ENCODE measurements at places on chromosomes 3 and 15.

- DNase-seq: no peak
Measured at GRCh38 chr3:152459118-152459515, 190.4 kb downstream of the MBNL1 start.

GRCh38 chr15:85289677-85290365 lies 90.6 kb upstream of the AKAP13 start:
- peak; percentile 79 for DNase-seq

- DNase-seq: no peak
Measured at GRCh38 chr3:125351814-125352456, 23.2 kb downstream of the ZNF148 start.

DNA sequence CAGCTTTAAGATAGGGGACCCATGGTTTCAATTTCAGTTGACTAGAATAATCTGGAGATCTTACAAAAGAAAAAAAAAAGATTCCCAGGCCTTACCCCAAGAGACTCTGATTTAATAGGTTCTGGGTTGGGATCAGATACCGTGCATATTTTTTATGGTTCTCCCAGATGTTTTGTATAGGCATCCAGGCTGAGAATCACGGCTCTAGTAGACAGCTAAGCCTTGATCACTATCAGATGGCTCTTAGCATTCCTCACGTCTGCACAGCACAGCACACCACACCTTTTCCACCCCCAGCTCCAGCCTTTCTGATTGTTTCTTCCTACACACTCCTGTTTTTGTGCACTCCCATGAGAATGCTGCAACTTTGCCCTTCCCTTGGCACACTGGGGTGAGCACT lies 40.8 kb downstream of the TMEM45A start:
- DNase-seq: no peak

GRCh38 chr15:98561169-98561941 lies 87.0 kb upstream of the IGF1R start:
- DNase-seq: no peak

DNA sequence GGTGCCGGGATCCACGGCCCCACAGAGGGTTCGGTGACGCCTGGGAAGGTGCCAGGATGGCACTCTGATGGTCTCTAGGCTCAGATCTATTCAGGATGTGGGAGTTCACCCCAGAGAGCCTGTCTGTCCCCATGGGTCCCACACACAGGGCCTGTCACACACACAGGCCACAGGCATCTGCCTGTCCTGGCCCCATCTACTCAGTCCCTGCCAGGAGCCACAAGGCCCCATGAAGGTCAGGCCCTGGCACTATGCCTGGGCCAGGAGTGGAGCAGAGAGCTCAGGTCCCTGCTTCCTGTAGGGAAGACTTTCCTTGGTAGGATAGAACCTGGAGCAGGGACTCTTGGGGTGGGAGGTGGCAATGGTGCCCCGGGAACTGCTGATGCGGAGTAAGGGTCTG lies 49.0 kb upstream of the FURIN start:
- DNase-seq: no peak

GRCh38 chr15:68497206-68497910 lies 65.4 kb upstream of the ITGA11 start:
- no peak for DNase-seq

GRCh38 chr3:64673159-64673715 lies 14.6 kb downstream of the ADAMTS9 start:
- DNase-seq: no peak

Data from SK-N-SH (cell line).